ENCODE measurements at places on chromosomes 11 and 22. TPM values are rescaled to one million over a fixed set of nuclear protein-coding genes. Genes with fewer than 3 reads are reported as not detected.

- no peak for DNase-seq
Measured at GRCh38 chr11:82270870-82271269, 462.8 kb downstream of the FAM181B start.

GRCh38 chr11:66136752-66137123 lies 66.7 kb downstream of the PACS1 start:
- no peak for DNase-seq

DNA sequence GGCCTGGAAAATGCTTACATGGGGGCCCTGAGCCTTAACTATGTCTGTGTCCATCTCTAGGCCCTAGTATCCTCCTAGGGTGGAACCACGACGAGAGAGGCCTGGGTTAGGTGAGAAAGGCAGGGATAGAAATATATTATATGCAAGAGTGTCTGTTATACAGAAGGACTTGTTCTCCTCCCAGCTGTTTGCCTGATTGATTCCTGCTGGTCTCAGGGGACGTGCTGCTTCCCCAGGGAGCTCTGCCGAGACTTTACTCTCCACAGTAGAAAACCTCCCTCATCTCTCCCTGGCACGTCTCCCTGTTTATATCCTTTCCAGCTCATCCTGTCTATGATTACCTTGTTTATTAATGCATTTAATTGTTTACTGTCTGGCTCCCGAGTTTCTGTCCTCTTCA lies 132.6 kb downstream of the MIAT start:
- DNase-seq = no peak

DNA sequence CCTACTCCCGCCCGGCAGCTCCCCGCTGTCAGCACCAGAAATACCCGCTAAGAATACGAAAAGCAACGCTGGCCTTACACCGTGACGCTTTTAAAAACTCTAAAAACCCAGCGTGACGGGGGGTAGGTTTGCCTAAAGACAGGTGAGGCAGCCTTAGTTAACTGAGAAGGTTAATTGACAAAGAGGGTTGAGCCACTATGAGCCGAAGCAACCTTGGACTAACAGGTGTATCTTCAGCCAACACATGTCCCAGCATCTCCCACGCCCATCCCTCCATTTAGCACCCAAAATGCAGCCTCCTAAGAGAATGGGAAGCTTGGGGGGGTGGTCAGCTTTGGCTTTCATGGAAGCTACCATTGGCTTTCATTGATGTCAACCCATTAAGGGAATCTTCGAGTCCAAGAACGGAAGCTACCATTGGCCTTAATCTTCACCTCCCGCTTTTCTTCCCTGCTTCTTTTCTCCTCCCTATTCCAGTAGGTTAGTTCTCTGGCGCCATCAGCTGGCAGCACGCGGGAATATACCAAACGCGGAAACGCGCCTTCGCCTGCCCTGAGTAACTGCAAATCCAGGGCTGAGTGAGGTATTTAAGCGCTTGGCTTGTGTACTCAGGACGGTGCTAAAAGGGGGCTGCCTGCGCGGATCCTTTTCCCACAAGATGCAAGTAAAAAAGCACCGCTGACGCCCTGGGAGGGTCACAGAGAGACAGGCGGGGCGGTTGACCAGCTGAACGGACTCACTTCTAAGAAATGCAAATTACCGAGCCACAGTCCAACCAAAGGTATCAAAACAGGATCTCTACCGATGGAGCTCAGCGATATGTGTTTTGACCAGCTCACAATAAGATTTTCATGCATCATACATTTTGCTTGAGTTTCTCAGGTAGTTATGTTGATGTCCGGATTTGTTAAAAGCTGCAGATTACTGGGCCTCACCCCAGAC lies 38.5 kb upstream of the GLYATL1 start:
- no peak for DNase-seq

The NFAM1 gene
- total RNA-seq = 0.18 TPM

Measured in activated B cell treated with CpG ODN at 0.5 μM for 24 hours (primary cell).